BE2C (cell line): ENCODE measurements at places on chromosomes 5 and 9.

- DNase-seq: no peak
Measured at GRCh38 chr5:460273-460625, 17.3 kb downstream of the EXOC3 start.

GRCh38 chr9:92614763-92615461 lies 55.0 kb downstream of the IPPK start:
- no peak for DNase-seq

DNA sequence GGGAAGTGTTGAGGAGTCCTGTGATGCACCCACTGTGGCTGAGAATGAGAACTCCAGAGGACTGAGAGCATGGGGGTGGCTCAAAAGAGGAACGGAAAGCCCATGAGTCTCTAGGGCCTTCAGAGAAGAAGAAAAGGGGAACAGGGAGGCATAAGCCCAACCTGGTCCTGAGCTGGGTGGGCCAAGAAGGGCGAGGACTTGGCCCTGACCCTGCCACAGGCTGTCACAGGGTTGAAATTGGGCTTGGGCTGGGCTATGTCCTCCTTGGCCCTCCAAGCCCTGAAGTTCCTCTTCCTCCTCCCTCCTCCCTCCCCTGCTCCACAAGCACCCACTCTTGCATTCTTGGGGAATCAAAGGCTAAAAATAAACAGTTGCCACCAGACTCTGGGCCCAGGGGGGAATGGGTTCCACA lies 49.3 kb upstream of the PPARGC1B start:
- no peak for DNase-seq

GRCh38 chr5:67196537-67197059 lies at the start of gene CD180:
Gene CD180, minus strand, starts transcription at chr5:67196799. Its CDS starts 158 bp downstream, at chr5:67196641.
- no peak for DNase-seq

DNA sequence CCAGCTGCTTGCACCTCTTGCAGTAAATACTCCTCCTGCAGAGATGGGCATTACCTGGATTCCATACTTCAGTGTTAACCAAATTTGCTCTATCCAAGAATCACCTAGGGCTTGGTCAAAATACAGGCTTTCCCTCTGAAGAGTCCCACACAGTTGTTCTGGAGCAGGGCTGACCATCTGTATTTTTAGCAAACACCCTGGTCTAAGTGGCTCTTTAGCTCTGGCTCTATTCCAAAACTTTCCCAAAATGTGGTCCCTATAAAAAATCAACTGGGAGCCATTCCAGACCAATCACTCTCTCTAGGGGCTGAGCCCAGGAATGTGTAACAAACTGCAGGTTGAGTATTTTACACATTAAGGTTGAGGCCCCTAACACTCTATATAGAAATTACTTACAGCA lies 153.7 kb downstream of the SPOCK1 start:
- DNase-seq: no peak

DNA sequence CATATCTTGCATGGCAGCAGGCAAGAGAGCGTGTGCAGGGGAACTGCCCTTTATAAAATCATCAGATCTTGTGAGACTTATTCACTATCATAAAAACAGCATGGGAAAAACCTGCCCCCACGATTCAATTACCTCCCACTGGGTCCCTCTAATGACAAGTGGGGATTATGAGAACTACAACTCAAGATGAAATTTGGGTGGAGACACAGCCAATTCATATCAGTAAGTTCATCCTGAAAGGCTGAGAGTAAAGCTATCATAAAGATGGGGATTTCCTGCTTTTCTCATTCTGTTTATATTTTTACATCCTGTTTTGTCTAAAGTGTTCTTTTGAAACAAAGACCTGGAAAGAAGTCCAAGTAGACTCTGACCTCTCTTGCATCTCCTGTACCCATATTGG lies 28.9 kb upstream of the IL33 start:
- DNase-seq: no peak

DNA sequence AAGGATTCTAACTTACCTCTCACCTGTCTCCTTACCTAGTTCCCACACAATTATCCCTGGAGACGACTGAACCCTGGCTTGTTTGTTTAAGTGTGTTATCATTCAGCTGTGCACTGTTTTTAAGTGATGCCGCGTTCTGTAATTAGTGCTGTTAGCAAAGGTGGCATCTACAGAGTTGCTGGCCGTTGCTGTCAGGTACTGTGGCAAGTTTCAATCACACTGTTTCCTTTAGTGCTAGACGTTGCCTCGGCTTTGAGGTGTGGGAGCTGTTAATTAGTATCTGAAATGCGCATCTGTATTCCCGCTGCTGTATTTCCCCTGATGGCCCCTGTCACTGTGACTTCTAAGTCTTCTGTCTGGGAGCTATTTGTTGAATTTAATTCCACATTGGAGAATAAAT lies 193.8 kb upstream of the GAS1 start:
- DNase-seq: no peak

GRCh38 chr5:136766456-136766855 lies 401.1 kb upstream of the TRPC7 start:
- no peak for DNase-seq

DNA sequence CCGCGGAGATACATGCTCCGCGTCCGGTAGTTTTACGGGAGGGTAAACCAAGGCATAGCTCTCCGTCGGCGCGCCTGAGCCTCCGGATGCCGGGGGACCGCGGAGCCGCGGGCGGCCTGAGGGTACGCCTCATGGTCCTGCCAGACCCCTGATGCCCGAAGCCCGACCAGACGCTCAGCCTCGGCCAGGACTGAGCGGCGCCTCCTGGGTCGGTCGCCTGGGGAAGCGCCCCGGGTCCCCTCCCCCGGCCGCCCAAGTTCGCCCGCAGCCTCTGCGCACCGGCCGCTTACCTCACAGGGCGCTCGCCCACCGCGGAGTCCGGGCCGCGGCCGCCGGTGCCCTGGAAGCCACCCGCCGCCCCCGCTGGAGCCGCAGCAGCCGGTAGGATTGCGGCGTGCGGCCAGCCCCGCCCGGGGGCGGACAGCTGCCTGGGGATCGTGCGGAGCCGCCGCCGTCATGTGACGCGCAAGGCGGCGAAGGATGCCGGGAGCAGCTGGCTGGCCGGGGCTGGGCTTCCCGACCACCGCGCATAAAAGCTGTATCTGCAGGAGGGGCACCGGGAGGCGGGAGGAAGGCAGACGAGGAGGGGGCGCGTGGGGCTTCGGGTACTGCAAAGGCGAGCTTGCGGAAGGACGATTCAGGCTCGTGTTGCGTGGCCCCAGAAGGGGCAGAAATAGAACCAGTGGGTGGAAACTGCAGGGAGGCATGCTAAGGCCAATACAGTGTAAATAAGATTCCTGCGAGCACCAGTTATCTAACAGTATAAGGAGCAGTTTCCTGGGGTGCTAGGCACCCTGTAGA lies at the start of gene FBXO10:
TSS of gene FBXO10 (minus strand) at position 460 of the 801 bp plus-strand sequence. CDS start 34,612 bp downstream, outside the sequence.
- DNase-seq: peak; percentile 89

GRCh38 chr9:13186091-13186490 lies 93.4 kb downstream of the MPDZ start:
- no peak for DNase-seq

GRCh38 chr5:111779922-111780292 lies 22.9 kb upstream of the NREP start:
- peak; percentile 9 for DNase-seq

- peak; percentile 91 for DNase-seq
Measured at GRCh38 chr5:178279723-178280438, 47.3 kb upstream of the PHYKPL start.

DNA sequence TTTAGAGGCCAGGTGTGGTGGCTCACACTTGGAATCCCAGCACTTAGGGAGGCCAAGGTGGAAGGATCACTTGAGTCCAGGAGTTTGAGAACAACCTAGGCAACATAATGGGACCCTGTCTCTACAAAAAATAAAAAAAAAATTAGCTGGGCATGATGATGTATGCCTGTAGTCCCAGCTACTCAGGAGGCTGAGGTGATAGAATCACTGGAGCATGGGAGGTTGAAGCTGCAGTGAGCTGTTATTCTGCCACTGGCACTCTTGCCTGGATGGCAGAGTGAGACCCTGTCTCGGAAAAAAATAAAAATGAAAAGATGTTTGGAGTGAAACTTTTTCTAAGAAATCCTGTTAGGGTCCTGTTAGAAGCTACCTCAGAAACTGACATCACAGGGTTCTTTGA lies 24.2 kb downstream of the OCLN start:
- no peak for DNase-seq

DNA sequence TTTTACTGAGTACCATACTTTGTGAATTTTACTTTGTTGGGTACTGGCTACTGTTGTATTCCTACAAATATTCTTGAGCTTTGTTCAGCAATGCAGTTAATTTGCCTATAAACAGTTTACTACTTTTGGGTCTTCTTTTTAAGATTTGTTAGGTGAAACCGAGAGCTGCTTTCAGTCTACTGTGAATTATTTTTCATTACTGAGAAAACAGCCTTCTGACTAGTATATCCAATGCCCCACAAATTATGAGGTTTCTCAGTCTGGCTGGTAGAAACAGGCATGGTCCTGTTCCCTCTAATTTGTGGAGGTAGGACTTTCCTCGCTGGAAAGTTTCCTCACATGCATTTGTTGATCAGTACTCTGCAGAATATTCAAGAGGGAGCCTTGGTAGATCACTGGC lies 392.0 kb downstream of the ZSWIM6 start:
- no peak for DNase-seq

DNA sequence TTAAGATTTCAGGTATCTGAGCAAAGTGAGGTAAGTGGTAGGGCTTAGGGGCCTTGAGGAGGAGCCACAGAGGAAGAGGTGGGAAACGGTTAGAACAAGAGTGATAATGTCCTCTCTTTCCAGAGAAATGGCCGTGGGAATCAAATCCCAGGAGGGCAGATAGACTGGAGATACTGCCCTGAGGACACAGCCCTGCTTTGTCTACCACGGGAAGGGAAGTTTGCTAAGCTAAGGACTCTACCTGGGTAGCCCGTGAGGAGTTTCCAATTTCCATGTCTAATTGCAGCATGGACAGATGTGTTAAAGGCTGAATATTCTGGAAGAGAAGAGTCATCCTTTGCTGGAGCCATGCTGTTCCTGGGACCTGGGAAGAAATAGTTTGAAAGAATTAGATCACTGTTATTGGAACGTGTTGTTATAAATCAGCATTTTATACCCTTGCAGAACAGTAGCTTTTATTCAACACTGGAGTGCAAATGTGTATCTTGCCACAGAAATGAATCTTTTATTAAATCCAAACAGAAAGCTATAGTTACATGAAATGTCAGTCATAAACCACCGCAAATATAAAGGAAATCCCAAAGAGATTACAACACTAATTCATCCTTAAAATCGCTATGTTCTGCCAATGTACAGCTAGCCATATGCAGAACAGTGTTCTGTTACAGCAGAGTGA lies 133.2 kb upstream of the LHFPL2 start:
- no peak for DNase-seq

DNA sequence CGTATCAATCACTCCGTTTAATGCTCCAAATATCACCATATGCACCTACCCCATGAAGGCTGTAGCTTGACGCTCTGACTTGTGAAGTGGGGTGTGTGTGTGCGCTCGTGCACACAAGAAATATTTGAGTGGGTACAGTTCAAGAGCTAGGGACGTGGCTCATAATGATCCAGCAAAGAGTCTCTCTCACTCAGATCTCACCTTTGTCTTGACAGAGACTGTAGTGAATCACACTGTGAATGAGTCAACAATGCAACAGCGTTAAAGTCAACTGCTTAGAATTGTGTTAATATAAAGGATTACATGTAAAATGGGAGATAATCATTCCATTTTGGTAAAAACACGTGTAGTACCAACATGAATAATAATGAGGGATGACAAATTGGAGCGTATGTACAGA lies 119.4 kb downstream of the MED27 start:
- DNase-seq: no peak

GRCh38 chr5:80837679-80838078 lies 122.5 kb upstream of the RASGRF2 start:
- no peak for DNase-seq

DNA sequence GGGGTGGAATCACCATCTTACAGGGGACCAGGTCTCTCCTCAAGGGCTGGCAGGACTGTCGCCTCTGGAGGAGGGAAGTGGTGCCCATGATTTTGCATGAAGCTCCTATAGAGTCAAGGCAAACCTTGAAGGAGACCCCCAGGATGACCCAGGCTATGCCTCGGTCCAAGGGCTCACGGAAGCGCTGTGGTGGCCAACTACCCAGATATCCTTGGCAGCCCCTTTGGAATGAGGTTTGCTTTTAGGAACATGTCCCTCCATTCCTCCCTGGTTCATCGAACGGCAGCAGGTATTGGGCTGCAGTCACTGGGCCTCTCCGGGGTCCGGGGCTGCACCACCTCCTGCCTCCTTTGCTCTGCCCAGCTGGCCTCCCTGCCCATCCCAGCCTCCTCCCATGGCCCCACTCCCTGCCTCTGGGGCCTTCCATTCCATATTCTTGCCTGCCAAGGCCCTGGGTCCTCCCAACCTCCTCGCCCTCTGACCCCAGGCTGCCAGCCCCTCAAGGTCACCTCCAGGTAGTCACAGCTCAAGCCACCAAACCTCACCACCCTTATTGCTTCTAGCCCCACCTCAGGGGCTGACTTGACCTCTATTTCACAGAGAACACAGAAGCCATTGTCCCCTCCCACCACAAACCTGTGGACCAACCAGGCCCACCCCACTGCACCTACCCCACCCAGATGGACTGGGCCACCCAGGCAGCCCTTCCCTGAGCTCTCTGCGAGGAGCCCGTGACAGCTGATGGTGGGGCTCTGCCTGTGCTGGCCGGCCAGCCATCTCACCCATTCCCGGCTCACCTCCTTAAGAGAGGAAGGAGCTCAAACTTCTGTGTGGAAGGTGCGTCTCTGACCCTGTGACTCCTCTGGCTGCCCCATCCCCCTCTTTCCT lies 3.6 kb upstream of the IL3 start:
- no peak for DNase-seq

DNA sequence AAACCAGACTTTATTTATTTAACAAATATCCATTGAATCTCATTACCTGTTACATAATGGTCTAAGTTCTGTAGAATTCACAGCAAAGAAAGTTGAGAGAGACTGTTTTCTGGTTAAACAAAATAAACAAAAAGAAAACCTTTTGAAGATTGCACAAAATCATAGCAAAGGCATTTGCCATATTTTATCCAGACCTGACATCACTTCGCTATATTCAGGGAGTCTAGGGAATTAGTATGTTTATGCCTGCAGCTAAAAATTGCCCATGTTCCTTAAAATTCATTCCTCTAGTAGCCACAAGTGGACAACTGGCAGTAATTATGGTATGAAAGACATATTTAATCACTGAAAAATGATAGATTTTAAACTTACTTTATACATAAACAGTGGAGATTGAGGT lies 577.0 kb upstream of the DAB2 start:
- DNase-seq: no peak

GRCh38 chr5:52876456-52876855 lies 88.7 kb downstream of the ITGA1 start:
- DNase-seq: no peak

GRCh38 chr9:15696979-15697378 lies 144.1 kb downstream of the CCDC171 start:
- DNase-seq: no peak

- DNase-seq: no peak
Measured at GRCh38 chr5:76657091-76657490, 33.9 kb upstream of the F2RL2 start.

- DNase-seq: no peak
Measured at GRCh38 chr5:152329207-152329606, 75.9 kb downstream of the NMUR2 start.

- no peak for DNase-seq
Measured at GRCh38 chr5:37075399-37075950, 173.7 kb downstream of the CPLANE1 start.

GRCh38 chr5:36878392-36879082 lies 2.0 kb downstream of the NIPBL start:
- peak; percentile 50 for DNase-seq
